ENCODE measurements at places on chromosomes 6 and 20.

DNA sequence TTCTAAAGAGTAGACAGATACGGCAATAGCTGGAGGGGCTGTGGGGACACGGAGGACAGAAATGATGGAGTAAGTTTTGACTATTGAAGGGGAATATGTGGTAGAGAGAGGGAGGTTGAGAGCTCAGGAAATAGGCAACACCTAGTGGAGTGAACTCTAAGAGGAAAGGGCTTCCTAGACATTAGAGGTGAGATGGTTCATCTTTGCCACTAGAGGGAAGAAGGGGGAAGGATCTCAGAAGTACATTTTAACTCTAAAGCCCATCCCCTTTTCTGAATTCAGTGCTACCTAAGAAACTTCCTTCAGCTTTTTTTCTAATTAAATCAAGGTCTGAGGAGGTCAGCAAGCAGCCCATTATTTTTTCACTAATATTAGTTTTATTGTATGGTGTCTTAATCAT is 689.4 kb upstream of the MAP3K7 start:
- no peak for DNase-seq

- DNase-seq = no peak
These were observed 209.0 kb downstream of the SIM1 start for GRCh38 chr6:100255701-100256100.

DNA sequence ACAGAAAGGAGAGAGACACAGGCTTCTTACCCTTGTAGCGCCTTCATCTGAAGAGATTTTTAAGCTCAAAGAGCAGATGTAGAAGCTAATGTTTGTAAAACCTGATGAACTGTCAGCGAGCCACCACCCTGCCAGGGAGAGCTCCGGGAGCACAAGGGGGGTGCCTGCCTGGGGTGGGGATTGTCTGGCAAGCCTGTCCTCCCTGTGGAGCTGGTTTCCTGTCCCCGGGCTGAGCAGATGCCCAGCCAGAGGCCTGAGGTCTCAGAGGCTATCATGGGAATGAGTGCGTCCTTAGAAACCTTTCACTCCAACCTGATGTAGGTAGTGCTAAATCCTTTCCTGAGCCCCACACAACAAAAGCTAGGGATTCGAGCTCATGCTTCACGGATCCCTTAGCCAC is 41.9 kb upstream of the NR2E1 start:
- DNase-seq = no peak

- DNase-seq = no peak
These were observed 5.8 kb upstream of the SSTR4 start for GRCh38 chr20:23029324-23029723.

GRCh38 chr6:24228123-24228522 is 102.1 kb downstream of the NRSN1 start:
- DNase-seq = no peak

GRCh38 chr6:109081026-109081425 is 13.6 kb downstream of the SESN1 start:
- DNase-seq = no peak

DNA sequence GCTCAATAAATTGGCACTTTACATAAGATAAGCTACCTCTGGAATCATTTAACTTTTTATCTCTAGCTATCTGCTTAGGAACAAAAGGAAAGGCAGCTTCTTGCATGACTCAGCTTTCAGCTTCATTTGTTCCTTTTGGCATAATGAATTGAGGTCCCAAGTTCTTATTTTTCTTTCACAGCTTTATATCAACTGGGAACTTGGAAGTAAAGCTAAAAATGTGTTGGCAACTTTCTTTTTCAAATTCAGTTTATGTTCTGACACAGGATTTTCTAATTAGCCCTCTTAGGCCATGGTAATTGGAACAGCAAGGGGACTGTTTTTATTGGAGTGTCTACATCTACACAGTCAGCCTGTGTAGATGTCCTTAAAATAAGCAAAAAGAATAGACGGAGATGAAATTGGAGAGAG is 55.2 kb upstream of the MRAP2 start:
- DNase-seq = no peak

DNA sequence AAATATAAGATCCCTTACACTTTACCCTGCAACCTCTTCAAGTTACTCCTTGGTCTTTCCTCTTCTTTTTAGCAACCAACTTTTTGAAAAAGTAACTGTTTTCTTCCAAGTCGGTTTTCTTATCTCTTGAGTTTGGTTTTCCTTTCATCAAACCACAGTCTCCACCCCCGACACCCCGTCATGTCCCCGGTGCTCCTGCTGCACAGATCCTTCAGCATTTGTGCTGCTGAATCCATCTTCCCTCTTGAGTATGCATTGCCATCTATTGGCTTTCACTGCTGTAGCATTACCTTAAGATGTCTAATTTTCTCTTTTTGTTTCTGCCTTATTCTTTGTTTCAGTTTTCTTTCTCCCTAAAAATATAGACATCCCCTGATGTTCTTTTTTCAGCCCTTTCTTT is 11.9 kb upstream of the TNFRSF21 start:
- no peak for DNase-seq

- no peak for DNase-seq
These were observed 14.6 kb downstream of the CCM2L start for GRCh38 chr20:32024683-32025295.

DNA sequence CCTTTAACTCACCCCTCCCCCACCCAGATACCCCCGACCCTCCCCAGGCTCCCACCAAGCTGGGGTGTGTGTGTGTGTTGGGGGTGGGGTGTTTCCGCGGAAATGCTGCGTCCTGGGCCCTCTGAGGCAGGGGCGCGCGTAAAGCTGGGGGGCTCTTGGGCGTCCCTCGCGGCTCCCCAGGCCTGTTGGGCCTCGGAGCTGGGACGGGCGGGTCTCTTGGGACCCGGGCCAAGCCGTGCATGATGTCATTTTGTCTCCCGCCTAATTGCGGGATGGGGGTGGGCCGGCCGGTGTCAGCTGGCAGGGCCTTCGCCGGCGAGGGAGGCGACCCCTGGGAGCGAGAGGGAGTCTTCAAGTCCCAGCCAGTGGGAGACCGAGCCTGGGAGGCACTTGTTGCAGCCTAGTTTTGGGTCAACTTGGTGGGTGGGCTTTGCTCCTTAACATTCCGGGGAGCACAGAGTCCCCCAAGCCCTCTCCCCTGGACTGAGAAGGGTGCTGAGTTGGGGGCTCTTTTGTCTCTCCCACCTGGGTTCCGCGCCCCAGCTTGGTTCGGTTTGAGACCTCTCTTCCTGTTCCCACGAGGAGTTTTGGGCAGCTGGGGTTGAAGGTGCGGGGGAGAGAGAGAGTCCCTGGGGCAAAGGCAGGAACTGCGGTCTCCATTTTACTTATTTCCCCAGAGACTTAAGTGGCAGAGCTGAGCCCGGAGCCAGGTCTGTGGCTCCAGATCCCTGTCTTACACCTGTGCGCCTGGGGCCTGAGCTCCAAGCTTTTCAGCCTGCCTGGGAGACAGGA is 623 bp downstream of the MYBL2 start:
- no peak for DNase-seq

DNA sequence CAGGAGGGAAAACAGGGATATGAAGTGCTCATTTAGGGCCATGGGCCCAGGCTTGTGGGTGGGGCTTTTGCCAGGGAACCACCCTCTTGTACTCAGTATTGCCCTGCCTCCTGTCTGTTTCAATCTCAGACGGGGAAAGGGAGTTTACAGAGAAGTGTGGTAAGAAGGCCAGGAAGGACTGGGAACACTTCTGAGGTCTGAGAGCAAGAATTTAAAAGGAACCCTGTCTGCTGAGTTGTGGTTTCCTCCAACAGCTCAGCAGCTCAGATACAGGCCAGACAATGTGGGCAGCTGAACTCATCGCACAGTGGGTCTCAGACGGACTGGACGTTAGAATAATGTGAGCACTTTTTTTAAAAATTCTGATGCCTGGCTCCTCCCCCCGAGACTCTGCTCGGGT is 354.1 kb upstream of the ARID1B start:
- DNase-seq = no peak

DNA sequence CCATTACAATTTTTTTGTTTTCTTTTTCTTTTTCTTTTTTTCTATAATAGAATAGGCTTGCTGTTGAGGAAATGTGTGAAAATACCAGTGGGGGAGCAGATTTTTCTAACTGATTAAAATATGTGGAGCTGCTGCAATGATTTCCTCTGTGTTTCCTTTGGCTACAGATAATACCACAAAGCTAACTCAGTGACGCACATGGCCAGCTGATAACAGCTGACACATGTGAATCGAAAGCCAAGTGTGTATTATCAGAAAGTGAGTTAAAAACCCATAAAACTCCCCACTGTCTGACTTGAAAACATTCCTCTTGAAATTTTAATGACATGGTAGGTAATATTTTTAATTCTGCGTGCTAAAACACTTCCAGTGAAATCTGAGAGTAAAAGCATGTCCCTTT is 70.8 kb upstream of the AHI1 start:
- DNase-seq = no peak

GRCh38 chr6:83155794-83156193 is 37.3 kb downstream of the PGM3 start:
- no peak for DNase-seq

DNA sequence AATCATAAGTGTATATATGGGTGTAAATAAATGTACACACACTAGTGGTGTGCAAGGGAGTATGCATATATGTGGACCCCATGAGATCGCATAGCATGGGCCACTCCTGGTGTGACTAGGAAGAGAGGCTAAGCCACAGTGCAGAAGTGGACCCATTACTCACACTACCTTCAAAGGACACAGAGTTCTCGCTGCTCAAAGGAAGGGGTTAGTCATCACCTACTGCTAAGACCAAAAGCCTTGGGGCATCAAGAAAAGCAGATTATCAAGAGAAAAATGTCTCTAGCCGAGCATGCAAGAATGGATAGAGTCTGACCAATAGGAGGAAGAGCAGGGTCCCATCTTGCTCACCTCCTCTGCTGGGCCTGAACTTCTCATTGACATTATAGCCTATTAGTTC is 195.5 kb downstream of the MAFB start:
- DNase-seq = no peak

DNA sequence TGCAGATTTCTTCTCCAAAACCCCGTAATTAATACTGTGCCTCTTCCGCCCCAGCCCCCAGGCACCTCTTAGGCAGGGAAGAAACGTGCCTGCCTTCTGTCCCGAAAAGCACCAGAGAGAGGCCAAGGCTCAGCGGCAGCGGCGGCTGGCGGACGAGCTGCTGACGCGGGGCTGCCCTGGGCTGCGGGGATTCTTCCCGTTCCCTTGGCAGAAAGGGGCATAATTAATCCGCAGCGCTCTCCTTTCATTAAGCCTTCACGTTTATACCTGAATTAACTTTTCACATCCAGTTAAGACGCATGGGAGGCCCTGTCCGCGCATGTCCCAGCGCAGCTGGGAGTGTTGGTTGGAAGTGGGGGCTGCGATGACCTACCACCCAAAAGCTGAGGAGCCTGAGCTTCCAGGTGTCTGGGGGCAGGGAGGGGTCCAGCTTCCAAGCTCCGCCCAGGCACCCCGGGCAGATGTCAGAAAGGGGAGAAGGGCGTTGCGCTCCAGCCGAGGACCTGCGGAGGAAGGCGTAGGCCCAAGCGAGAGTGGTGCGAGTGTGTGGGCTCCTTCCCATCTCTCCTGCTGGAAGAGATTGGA is 167.4 kb upstream of the LRFN2 start:
- DNase-seq = no peak

GRCh38 chr20:50353289-50353961 is 156.8 kb upstream of the PTPN1 start:
- DNase-seq = no peak

DNA sequence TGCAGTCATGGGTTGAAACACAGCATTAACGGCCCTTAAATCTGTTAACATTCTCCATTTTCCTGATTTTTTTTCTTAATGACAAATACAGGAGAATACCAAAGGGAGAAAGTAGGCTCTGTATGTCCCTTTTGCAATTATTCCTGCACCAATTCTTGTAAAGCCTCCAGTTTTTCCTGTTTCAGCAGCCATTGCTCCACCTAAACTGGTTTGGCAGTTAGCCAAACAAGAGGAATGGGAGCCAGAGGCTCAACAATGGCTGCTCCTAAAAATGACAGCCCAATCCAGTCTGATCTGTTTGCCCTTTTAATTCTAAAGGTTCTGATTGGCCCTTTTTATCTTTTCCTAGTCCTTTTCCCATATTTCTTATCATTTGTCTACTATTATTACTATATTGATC is 284.2 kb upstream of the SGK1 start:
- no peak for DNase-seq

DNA sequence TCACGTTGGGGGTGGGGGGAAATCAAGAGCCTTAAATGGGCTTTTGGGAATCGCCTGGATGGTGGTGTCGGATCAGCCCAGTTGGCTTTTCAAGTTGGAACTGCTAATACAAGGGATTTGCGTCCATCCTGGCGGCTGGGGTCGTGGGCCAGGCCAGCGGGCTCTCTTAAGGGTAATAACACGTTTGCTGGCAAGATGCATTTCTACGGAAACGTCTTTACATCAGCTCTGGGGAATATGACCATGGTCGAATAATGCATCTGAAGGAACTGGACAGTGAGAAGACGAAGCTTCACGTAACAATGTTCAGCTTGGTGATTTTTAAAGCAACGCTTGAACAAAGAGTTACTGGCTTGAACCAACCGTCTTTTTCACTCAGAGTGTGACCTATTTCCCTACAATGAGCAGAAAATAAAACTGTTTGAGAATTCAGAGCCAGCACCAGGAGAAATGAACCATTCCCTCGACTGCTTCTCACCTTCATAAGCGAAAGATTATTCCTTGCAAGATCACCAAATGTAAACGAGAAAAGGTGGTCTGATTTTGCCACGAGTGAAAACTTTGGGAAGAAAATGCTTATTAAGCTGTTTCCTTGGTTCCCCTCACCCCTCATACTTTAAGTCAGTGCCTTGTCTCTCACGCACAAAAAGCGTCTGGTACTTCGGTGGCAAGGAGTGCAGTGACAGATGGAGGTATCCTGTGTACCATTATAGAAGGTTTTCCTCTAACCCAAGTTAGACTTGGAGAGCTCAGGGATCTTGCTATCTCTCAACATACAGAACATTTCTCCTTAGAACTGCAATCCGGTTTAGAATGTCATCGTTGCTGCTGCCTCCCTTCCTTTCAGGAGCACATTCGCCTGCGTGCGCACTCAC is 1.4 kb upstream of the MARCKS start:
- DNase-seq = peak; percentile 38

- no peak for DNase-seq
These were observed 348 bp upstream of the PYGB start for GRCh38 chr20:25247518-25247955.

- DNase-seq = no peak
These were observed 15.8 kb upstream of the FOXQ1 start for GRCh38 chr6:1296079-1296478.

DNA sequence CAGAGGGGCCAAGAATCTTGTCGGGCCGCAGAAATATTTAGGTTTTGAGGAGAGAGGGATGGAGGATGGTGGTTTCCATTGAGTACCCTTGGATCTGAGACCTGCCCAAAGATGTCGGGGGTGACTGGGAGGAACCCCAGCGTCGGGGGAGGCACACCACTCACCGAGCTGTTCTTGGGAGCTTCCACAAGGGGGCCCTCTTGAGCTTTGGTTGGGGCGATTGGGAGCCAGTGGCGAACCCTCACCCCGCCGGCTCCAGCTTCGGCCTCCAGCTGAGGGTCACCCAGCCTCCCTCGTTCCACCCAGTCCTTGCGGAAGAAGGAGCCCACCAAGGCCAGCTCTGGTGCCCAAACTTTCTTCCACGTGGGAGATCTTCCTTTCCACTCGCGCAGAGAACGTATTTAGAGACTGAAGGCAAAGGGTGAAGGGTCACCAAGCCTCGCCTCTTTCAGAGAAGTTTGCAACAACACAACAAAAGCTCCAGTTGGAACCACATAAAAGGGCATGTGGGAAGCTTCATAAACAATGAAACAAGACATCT is 33.6 kb downstream of the APCDD1L start:
- no peak for DNase-seq

GRCh38 chr6:168217880-168218537 is 101.6 kb downstream of the DACT2 start:
- DNase-seq = no peak
